ENCODE measurements at places on chromosomes 1 and 21. TPM values are rescaled to one million over a fixed set of nuclear protein-coding genes. Genes with fewer than 3 reads are reported as not detected.

DNA sequence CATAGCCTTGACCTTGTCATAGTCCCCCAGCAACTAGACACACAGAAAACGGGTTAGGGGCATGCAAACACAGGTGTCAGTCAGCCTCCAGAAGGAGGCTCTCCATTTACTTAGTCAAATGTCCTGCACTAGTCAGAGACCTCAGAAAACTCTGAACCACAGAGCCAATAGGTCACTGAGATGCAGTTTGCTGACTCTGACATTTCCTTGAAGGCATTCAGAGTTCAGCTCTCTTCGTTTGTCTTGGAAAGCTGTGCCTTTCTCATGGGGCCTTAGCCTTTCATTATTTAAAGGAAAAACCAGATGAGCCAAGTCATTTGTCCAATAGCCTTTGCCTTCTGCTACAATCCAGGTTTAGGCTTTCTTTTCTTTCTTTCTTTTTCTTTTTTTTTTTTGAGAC lies 3.5 kb downstream of the OLFML2B start:
- no peak for DNase-seq

- no peak for DNase-seq
Observed at GRCh38 chr1:172874950-172875349, 175.8 kb downstream of the TNFSF18 start.

DNA sequence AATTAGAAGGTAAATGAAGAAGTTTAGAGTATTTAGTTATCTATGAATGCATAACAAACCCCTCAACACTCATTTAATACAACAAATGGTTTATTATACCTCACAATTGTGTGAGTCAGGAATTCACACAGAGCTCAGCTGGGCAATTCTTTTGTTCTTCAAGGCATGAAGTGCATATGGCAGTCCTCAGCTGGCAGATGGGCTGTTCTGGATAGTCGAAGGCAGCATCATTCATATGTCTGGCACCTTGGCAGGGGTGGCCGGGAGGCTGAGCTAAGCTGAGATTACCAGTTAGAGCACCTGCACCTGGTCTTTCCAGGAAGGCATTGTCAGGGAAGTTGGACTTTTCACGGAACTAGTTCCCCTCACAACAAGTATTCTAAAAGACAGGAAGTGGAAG lies 286.2 kb upstream of the DUSP10 start:
- DNase-seq, result no peak

DNA sequence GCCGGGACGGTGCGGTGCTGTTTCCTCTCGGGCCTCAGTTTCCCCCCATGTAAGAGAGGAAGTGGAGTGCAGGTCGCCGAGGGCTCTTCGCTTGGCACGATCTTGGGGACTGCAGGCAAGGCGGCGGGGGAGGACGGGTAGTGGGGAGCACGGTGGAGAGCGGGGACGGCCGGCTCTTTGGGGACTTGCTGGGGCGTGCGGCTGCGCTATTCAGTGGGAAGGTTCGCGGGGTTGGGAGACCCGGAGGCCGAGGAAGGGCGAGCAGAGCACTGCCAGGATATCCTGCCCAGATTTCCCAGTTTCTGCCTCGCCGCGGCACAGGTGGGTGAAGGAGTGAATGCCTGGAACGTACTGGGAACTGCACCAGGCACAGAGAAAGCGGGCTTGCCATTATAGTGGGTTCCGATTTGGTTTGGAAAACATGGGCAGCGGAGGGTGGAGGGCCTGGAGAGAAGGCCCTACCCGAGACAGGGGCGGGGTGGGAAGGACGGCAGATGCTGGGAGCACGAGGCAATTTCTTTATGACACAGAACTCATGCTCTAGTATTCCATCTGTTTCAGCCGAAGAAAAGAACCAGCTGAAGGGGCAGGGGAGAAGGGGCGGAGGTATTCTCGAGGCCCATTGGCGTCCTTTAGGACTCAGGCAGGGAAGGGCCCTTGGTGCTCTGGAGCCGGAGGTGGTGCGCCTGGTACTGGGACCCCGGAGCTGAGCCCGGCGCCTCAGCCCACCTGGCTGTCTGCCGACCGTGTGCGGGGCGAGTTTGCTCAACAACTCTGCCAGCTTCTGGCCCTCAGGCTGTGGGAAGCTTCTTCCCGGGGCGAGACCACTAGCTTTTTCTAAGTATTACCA lies 960 bp downstream of the PCSK9 start:
- DNase-seq, result peak; percentile 87

DNA sequence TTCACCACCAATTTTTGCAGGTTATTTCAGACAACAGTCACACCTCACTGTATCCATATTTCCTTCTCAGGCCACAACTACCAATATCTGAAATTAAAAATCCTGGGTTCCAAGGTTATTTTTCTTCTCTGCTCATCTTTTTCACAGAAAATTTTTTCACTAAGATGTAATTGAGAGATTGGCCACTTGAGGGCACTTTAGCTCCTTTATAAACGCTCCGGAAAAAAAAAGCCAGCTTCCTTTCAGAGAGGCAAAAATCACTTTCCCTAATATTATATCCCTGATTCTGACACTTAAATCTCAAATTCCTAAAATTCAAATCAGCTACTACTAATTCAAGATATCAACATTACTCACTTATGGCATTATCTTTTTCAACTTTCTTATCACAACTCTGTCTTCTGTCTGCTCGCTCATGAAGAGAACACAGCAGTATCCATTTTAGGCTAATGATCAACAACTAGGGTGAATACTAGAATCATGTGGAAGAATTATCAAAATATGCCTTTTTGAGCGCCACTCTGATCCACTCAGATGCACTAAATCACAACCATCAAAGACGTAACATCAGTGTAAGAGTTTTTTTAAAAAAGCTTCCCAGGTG lies 101.4 kb upstream of the RGS1 start:
- DNase-seq, result no peak

- peak; percentile 41 for DNase-seq
Observed at GRCh38 chr1:29803486-29803885, 567.2 kb downstream of the PTPRU start.

DNA sequence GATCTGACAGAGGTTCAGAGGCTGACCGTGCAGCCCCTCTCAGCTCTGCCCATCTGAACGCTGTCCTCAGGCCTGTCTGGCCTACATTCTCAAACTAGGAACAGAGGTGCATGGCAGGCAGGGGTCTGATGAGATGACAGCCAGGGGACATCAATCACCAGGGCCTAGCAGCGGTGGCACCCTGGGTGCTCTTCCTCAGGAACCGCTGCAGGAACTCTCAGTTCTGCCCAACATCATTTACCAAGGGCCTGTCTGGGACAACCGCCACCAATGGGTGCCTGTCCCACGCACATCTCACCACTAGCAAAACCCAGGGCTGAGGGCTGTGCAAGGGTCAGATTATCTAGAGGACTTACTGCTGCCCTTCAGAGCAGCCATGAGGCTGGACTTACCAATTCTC lies 245.7 kb downstream of the TOMM20 start:
- DNase-seq, result peak; percentile 47

- DNase-seq, result no peak
Observed at GRCh38 chr1:6200188-6200809, 904 bp upstream of the RPL22 start.

- DNase-seq, result no peak
Observed at GRCh38 chr1:201883786-201884185, 4.9 kb upstream of the SHISA4 start.

DNA sequence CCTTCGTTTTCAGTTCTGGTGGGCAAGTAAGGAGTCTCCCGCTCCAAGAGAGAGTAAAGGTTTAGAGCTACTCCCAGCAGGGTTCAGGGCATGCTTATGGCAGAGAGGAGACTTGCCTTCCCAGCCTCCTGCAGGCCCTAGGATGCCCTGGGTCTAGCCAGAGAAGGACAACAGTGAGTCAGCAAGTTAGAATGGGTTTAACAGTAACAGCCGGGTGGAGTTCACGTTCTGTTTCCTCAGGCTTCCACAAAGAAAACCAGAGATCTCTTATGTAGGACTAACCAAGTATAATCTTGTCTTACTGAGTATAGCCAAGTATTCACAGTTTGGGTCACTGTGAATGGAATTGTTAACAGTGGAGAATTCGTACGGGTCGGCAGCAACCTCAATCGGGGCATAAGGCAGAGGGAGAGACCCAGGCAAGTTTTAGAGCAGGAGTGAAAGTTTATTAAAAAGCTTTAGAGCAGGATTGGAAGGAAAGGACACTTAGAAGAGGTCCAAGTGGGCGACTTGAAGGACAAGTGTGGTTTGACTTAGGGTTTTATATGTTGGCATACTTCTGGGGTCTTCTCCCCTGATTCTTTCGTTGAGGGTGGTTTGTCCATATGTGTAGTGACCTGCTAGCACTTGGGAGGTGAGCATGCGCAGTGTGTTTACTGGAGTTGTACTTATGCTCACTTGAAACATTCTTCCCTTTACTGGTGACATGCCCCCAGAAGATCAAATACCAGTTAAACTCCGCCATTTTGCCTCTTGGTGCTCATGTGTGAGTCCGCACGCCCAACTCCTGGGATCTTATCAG lies 4.5 kb downstream of the OVAAL start:
- no peak for DNase-seq

Gene DRAXIN
- total RNA-seq, result not detected

Gene NSL1
- total RNA-seq, result 28.3 TPM

Gene LCE2B
- total RNA-seq, result not detected

Gene EPHA10
- total RNA-seq, result not detected
